Activated CD8-positive, alpha-beta memory T cell treated with anti-CD3 and anti-CD28 coated beads for 1 hour (primary cell): ENCODE measurements at places on chromosomes 4 and X.

GRCh38 chr4:94305466-94306225 lies 37.0 kb downstream of the HPGDS start:
- DNase-seq: no peak

GRCh38 chrX:41005445-41005992 lies 79.7 kb upstream of the USP9X start:
- no peak for DNase-seq

- DNase-seq: no peak
Observed at GRCh38 chr4:62324215-62324614, 1124.1 kb downstream of the ADGRL3 start.

- DNase-seq: no peak
Observed at GRCh38 chrX:34839451-34839850, 103.1 kb upstream of the FAM47B start.

- DNase-seq: no peak
Observed at GRCh38 chrX:13494562-13494961, 74.8 kb upstream of the EGFL6 start.

DNA sequence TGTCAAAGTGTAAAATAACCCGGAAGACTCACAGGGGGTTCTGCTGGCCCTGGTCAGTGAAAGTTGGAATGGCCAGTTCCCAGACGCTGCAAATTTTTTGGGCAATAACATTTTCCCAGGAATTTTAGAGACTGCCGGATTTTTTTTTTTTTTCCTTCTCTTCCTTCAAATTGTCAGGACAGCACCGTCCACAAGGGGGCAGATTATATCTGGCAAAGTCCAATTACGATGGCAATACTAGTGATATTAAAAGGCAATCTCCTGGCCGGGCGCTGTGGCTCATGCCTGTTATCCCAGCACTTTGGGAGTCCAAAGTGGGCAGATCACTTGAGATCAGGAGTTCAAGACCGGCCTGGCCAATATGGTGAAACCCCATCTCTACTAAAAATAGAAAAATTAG lies 20.5 kb downstream of the SLC25A5 start:
- DNase-seq: no peak

DNA sequence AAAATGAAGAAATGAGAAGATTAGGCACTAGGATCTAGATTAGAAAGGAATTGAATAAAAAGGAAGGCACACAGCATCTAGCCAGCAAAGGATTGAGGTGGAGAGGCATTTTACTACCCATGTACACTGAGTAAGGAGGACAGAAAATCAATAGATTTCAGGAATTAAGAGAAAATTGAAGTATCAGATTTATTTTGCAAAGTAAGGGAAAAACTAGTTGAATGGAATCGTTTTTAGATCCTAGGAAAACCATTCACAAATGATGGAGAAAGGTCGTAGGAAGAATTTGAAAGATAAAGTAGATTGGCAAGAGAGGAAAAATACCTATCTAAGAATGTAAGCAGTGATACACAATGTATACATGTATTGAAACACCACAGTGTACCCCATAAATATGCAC lies 31.3 kb downstream of the ENOPH1 start:
- no peak for DNase-seq

DNA sequence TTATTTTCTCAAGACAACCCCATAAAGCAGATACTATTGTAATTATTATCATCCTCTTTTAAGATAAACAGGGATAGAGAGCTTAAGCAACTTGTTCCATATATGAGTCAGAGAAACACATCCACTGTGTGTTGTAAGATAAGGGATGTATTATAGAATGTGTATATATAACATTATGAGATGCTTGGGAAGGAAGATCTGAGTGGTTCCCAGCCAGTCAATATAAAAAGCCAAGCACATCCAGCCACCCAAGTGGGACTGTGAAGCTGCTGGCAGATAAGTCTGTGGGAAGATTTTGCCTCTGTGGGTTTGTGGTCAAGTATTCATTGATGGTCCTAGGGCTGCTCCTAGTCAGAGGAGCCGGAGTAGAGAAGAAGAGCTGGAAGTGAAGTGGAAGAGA lies 16.5 kb upstream of the BMPR1B start:
- DNase-seq: no peak

- DNase-seq: no peak
Observed at GRCh38 chrX:30615229-30615628, 37.7 kb upstream of the TASL start.

DNA sequence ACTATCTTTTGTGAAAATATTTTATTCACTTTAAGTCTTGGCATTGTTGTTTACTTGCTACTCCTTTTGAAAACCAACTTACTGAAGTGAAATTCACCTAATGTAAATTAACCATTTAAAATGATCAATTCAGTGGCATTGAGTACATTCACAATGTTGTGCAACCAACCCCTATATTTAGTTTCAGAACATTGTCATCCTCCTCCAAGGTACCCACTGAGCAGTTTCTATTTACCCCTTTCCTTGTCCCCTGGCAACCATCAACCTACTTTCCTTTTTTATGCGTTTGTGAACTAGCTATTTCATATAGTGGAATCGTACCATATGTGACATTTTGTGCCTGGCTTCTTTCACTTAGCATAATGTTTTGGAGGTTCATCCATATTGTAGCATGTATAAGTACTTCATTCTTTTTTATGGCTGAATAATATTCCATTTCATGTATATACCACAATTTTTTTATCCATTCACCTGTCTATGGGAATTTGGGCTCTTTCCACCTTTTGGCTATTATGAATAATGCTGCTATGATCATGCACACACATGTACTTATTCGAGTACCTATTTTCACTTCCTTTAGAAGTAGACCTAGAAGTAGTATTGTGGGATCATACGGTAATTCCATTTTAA lies 85.0 kb downstream of the WWC2 start:
- no peak for DNase-seq

- DNase-seq: no peak
Observed at GRCh38 chr4:80407246-80407645, 71.7 kb downstream of the CFAP299 start.

GRCh38 chr4:99610605-99611175 lies 36.1 kb downstream of the MTTP start:
- no peak for DNase-seq

GRCh38 chr4:79653871-79654270 lies 245.8 kb upstream of the GK2 start:
- DNase-seq: no peak

DNA sequence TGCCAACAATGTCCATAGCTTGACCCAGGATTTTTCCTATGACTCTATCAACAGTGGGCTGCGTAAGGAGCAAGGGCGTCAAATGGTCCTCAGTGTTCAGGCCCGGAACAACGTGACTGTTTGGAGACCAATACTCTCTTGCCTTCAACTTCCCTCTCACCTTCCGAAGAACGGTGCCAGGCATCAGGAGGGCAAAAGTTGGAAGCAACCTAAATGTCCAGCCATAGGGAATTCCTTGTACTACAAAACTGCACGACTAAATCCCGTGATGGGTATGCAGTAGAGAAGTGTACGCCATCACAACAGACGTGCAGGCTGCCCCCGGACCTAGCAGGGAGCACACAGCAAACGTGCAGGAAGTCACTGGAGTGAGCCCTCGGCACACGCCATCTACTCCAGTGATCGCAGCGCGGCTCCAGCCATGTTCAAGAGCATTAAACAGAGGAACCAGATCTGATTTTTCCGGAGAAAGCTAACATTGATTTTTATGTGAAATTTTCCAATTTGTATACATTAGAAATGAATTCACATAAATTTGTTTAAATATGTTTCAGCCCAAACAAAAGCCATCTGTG lies 79.0 kb downstream of the JAKMIP1 start:
- DNase-seq: no peak

- DNase-seq: no peak
Observed at GRCh38 chr4:80876810-80877209, 153.7 kb upstream of the BMP3 start.

GRCh38 chr4:38413524-38414341 lies 250.3 kb upstream of the KLF3 start:
- DNase-seq: no peak

DNA sequence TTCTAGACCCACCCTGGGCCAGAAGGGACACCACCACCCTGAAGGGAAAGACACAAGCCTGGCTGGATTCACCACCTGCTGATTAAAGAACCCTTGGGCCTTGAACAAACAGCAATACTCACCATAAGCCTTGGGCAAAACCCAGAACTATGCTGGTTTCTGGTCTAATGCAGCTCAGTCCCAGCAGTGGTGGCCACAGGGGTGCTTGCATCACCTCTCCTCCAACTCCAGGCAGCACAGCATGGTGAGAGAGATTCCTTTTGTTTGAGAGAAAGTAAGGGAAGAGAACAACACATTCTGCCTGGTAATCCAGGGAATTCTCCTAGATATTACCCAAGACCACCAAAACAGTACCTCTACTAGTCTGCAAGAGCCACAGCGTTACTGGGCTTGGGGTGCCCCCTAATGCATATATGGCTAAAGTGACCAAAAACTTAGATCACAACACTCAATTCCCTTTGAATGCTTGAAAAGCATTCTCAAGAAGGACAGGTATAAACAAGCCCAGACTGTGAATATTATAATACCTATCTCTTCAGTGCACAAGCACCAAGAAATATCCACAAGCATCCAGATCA lies 25.7 kb downstream of the RNF128 start:
- DNase-seq: no peak

DNA sequence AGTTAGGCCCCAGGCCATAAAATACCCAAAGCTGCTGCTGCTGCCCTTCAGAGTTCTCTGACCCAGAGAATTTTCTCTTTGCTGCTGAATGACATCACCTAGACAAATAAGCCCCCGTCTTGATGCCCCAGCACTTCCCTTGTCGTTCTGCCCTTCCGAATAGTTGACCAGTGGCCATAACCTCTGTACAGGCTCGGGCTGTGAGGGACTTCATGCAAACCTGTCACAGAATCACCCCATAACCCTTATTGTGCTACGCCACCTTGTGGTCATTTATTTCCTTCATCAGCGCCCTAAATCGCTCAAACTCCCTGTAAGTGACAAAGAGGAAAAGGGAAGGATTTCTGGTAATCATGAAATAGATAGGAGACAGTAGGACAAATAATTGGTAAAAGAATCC lies 18.8 kb downstream of the SPACA5 start:
- no peak for DNase-seq

- no peak for DNase-seq
Observed at GRCh38 chrX:116230130-116230898, 59.8 kb downstream of the AGTR2 start.

DNA sequence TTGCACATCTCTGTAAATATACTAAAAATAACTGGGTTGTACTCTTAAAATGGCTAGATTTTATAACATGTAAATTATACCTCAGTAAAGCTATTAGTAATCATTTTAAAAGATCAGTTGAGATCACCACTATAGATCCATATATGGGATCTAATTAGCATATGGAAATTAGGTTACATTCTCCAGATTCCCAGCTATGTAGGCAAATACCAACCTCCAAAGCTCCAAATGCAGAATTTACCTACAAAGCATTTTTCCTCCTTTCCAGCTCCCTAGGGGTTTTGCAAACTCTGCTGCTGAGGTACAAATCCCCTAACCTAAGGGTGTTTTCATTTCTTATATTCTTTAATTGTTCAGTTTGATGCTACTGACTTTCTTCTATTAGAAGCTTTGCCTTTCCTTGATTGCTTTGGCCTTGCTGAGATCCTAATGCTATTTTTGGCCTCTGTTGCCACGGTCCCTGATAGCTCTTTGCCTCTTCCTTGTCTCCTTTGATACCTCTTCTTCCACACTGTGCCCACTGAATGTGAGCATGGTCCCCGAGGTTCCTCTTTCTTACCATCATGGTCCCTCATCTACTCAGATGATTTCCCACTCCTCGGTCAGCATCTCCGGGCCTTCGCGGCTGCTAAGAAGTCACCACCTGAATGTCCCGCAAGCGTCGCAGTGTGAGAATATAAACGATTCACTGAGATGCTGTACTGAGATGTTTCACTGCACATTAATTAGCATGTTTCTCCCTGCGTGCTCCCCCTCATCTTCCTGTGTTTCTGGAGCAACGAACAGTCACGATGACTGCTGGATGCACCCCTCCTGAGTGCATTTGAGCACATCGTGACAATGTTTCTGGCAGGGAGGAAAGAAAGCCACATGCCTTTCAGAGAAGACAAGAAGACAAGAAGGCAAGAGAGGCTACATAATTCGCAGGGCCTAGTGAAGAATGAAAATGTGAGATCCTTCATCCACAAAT lies 23.8 kb downstream of the ENPP6 start:
- no peak for DNase-seq

DNA sequence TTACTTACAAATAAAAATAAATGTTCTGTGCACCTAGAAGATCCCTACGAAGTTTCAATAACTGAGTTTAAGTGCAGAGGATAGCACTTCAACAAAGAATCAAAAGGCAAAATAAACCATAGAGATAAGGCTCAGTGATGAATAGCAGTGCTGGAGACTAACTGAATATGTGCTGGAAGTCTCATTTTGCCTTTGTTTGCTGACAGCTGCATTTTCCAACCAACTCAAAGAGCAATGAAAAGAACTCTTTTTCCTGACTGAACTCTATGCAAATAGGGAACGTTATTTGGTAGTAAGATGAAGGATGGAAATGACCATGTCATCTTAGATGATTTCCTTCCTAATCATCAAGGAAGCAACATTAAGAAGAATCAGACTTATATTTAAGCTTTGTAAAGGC lies 32.7 kb upstream of the ADH7 start:
- DNase-seq: no peak

DNA sequence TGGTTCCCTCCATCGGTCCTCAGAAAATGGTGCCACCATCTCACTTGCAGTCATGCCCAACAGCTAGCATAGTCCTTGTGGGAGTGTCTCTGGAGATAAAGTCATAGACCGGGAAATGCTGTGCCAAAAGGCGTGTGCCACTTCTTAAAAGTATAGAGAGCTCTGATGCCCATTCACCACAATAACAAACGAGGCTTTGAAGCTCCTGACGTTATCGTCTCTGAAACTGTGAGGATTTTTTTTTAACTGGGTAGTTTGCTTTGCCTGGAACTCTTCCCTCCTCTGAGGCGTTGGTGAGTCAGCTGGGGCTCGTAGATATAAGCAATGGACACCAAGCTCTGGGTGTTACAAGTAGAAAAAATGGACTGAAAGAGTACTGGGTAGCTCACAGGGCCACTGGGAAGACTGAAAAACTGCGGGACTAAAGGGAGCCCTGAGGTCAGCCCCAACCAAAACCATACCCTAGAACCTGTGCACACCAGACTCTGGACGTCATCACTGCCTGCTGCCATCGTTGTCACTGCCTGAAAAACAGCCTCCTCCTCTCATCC lies 89.4 kb upstream of the TRIM2 start:
- no peak for DNase-seq

- no peak for DNase-seq
Observed at GRCh38 chr4:76278583-76278982, 27.1 kb downstream of the FAM47E start.

DNA sequence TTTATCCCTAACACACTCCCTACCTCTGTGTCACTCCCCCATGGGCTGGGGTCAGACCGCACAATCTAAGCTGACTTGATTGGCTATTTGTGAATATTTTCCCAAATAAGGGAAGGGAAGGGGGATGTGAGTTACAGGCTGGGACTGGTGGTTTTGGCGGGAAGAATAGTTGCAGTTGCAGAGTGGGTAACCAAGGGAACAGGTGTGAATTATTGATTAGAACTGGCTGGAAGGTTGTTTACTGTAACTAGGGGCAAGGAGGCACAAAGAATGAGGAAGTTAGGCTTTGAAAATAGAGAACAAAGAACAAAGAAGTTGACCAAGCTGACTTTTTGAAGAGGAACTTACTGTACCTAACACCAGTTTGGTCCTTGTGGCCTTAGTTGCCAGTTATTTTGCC lies 88.0 kb upstream of the XAGE2 start:
- no peak for DNase-seq
